ENCODE measurements at places on chromosomes 5 and 9. TPM values are rescaled to one million over a fixed set of nuclear protein-coding genes. Genes with fewer than 3 reads are reported as not detected.

- no peaks in the 10 kb centered on the region for H3K27me3 ChIP-seq
- H3K4me1 ChIP-seq, result peaks cover 29% of the 10 kb centered on the region
- H3K36me3 ChIP-seq, result no peaks in the 10 kb centered on the region
- peak overlapping the region; percentile 90 for H3K27ac ChIP-seq
- DNase-seq, result peak; percentile 46
- no peak overlapping the region for H3K4me3 ChIP-seq
Measured at GRCh38 chr9:38046661-38047300, 22.2 kb downstream of the SHB start.

DNA sequence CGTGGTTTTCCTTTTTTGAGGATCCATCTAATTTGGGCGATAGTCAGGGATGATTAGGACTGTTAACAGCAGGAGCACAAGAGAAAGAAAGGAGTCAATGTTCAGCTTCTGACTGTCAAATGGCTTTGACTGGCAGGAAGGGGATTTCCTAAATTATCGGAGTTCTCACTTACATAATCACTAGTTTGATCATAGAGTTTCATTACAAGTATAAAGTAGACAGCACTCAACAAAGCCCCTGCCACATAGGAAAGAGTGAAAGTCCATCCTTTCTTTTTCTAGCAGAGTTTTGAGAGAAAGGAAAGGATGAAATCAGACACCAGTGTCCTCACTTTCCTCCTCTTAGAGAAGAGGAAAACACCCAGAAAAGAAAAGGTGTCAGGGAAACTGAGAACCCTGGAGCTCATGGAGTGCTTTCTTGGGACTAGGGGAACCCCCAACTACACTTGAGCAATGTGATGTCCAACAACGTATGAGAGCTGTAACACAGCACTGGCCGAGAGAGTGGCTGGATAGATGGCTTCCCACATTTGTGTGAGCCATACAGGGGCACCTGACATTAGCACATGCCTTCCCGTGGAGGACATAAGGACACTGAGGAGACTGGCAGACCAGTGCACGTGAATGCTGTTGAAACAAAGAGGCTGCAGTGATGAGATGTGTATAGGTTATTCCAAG lies 26.0 kb upstream of the LPAR1 start:
- no peak overlapping the region for H3K4me3 ChIP-seq
- H3K27ac ChIP-seq, result no peak overlapping the region
- H3K27me3 ChIP-seq, result no peaks in the 10 kb centered on the region
- H3K36me3 ChIP-seq, result no peaks in the 10 kb centered on the region
- H3K4me1 ChIP-seq, result no peaks in the 10 kb centered on the region

NR5A1 gene
- 0.20 TPM for total RNA-seq

GRCh38 chr5:89904442-89904841 lies 505.1 kb downstream of the CETN3 start:
- H3K27ac ChIP-seq, result no peak overlapping the region
- no peak overlapping the region for H3K4me3 ChIP-seq
- H3K4me1 ChIP-seq, result no peaks in the 10 kb centered on the region
- no peaks in the 10 kb centered on the region for H3K36me3 ChIP-seq
- H3K27me3 ChIP-seq, result no peaks in the 10 kb centered on the region
- no peak for DNase-seq

GABRA6 gene
- total RNA-seq, result not detected

SHC3 gene
- total RNA-seq, result 1.4 TPM

- H3K4me1 ChIP-seq, result peaks cover 4% of the 10 kb centered on the region
- H3K27me3 ChIP-seq, result no peaks in the 10 kb centered on the region
- H3K4me3 ChIP-seq, result no peak overlapping the region
- H3K36me3 ChIP-seq, result no peaks in the 10 kb centered on the region
Measured at GRCh38 chr9:7058473-7058872, 300.7 kb downstream of the KDM4C start.

DNA sequence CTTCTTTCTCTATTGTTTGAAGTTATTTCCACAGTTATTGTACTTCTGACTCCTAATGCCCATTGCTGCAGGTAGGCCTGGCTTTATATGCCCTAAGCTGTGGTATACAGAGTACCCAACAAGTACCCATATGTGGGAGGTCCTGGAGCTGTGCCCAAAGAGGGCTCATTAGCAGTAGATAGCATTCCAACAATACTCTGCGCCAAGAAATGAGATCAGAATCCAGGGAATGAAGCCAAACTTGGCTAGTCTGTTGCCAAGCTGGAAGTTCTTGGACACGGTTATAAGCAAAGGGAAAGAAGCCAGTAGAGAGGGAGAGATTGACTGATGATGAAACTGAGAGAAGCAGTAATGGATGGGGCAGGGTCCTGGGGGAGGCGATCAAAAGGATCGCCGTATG lies 29.7 kb upstream of the FAM169A start:
- H3K27ac ChIP-seq, result no peak overlapping the region
- H3K4me1 ChIP-seq, result no peaks in the 10 kb centered on the region
- peak; percentile 25 for DNase-seq
- no peaks in the 10 kb centered on the region for H3K27me3 ChIP-seq

DNA sequence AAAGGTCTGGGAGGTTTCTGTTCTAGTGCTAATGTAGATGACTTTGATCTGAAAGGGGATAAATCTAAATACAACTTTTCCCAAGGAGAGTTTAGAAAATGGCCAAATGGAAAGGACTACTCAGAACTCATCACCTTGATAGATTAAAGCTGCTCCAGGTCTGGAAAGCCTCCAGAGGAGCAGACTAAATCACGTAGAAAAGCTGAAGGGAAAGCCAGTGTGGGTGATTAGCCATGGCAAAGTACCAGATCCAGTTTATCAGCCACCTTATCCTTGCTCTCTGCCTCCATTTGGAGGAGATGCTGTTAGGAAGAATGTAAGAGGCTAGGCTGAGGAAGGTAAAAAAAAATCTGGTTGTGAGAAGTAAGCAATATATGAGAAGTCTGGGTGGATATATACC lies 120.7 kb upstream of the RAI14 start:
- no peak overlapping the region for H3K4me3 ChIP-seq
- DNase-seq, result no peak
- H3K27me3 ChIP-seq, result no peaks in the 10 kb centered on the region
- H3K4me1 ChIP-seq, result peaks cover 24% of the 10 kb centered on the region
- H3K27ac ChIP-seq, result peak overlapping the region; percentile 84
- H3K36me3 ChIP-seq, result no peaks in the 10 kb centered on the region

FUT7 gene
- not detected for total RNA-seq

GRCh38 chr9:80493258-80493657 lies 921.5 kb downstream of the TLE4 start:
- no peak overlapping the region for H3K27ac ChIP-seq
- no peaks in the 10 kb centered on the region for H3K36me3 ChIP-seq
- H3K4me3 ChIP-seq, result no peak overlapping the region

GRCh38 chr9:7394002-7394774 lies 405.4 kb downstream of the DMAC1 start:
- no peaks in the 10 kb centered on the region for H3K27me3 ChIP-seq
- H3K4me1 ChIP-seq, result no peaks in the 10 kb centered on the region
- DNase-seq, result no peak
- H3K27ac ChIP-seq, result no peak overlapping the region

- H3K27ac ChIP-seq, result no peak overlapping the region
- DNase-seq, result no peak
- no peaks in the 10 kb centered on the region for H3K36me3 ChIP-seq
- no peaks in the 10 kb centered on the region for H3K4me1 ChIP-seq
- H3K27me3 ChIP-seq, result no peaks in the 10 kb centered on the region
Measured at GRCh38 chr9:83379045-83379444, 159.2 kb downstream of the FRMD3 start.

- H3K27ac ChIP-seq, result no peak overlapping the region
- no peak for DNase-seq
- H3K4me1 ChIP-seq, result no peaks in the 10 kb centered on the region
- H3K36me3 ChIP-seq, result no peaks in the 10 kb centered on the region
- no peak overlapping the region for H3K4me3 ChIP-seq
Measured at GRCh38 chr5:19208397-19208796, 779.6 kb downstream of the CDH18 start.

DNA sequence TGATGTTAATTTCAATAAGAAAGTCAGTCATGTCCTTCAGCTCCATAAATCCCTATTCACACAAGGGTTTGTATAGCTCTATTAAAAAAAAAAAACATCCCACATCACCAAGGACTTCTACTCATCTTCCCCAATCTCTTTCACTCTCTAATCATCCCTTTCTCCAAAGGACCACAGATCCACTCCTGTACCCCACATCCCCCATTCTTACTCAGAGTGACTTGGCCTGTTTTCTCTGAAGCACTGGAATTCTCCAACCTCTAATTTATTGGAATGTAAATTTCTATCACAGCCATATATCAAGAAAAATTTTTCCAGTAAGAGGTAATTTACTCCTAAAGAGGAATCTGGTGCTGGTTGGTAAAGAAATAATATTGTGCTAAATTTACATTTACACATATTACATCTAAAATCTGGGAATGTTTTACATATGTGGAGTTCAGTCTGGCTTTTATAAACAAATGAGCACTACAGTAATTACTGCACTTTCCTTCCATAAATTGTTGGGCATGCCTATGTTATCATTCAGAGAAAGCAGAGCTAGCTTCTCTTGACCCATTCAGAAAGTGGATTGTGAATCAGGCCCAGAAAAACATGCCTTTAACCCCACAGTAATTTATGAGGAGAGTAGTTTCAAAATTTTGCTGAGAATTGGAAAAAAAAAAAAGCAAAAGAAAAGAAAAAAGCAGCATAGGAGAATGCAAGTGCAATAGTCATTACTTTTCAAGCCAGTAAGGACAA lies 399.5 kb upstream of the TNC start:
- no peak overlapping the region for H3K27ac ChIP-seq
- H3K27me3 ChIP-seq, result no peaks in the 10 kb centered on the region
- no peaks in the 10 kb centered on the region for H3K36me3 ChIP-seq
- DNase-seq, result no peak

DNA sequence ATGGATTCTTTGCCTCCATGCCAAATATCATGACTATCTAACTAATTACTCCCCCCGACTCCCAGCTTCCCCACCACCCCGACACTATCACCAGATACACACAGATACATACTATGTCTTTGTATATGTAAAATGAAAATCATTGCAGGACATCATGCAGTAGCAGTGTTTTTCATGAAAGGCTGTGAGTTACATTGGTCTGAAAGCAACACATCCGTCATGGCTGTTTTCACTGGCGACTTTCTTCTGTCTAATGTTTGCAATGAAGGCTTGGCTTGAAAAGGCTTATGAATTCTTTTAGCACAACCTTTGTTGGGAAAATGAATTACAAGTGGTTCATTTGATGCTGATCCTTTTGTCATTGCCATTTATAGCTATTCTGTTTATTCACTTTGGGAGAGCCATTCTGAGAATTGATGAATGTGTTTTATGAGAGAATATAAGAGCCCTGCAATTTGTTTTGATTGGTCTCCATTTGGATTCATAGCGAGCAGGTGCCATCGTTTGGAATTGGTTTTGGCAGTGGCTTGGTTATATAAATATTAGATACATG lies 103.4 kb downstream of the PIP5K1B start:
- H3K36me3 ChIP-seq, result no peaks in the 10 kb centered on the region
- no peak for DNase-seq
- H3K4me3 ChIP-seq, result no peak overlapping the region
- no peaks in the 10 kb centered on the region for H3K27me3 ChIP-seq

DNA sequence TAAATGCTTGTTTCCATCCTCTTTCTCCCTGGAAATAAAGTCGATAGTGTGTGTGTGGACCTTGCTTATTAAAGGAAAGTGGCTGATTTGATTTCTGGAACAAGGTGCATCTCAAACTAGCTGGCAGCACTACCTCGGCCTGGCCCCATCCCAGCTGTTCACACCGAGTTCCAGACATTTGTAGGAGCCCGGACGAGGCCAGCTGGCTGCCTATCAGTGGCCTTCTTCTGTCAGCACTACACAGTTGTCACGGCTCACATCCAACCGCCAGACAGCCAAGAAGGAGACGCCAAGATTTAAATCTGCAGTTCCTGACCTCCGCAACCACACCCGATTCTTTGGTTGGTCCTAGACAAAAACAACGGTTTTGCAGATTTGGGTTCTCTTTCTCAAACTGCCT lies 63.6 kb downstream of the PALM2AKAP2 start:
- H3K36me3 ChIP-seq, result no peaks in the 10 kb centered on the region
- no peaks in the 10 kb centered on the region for H3K27me3 ChIP-seq
- no peak overlapping the region for H3K27ac ChIP-seq
- DNase-seq, result no peak
- H3K4me3 ChIP-seq, result no peak overlapping the region

INSL6 gene
- not detected for total RNA-seq

TLX3 gene
- total RNA-seq, result not detected

GRPEL2 gene
- 18.7 TPM for total RNA-seq

DNA sequence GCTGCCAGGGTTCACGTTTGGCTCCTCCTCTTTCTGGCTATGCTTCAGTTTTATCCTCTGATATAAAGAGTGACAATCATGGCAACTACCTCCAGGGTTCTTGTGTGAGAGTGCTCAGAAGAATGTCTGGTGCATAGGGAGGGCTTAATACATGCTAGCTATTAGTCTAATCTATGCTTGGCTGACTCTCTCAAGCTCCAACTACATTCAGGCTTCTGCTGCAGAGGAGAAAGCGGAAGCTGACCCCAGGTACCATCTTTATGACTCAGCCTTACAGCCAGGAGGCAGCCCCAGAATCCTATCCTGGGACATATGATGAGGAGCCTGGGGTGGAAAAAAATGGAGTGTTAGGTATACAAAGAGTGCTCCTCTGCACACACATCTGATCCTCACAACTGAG lies 32.1 kb upstream of the RASGRF2 start:
- no peaks in the 10 kb centered on the region for H3K27me3 ChIP-seq
- no peak for DNase-seq
- no peak overlapping the region for H3K27ac ChIP-seq
- H3K4me1 ChIP-seq, result no peaks in the 10 kb centered on the region
- no peak overlapping the region for H3K4me3 ChIP-seq

NR2F1 gene
- 15.9 TPM for total RNA-seq

WHRN gene
- 3.2 TPM for total RNA-seq

- H3K4me3 ChIP-seq, result no peak overlapping the region
- H3K4me1 ChIP-seq, result peaks cover 12% of the 10 kb centered on the region
- peak overlapping the region; percentile 6 for H3K27ac ChIP-seq
- no peaks in the 10 kb centered on the region for H3K27me3 ChIP-seq
Measured at GRCh38 chr9:13267743-13268142, 11.7 kb downstream of the MPDZ start.

- H3K27me3 ChIP-seq, result peaks cover 59% of the 10 kb centered on the region
- peaks cover 27% of the 10 kb centered on the region for H3K4me1 ChIP-seq
- H3K4me3 ChIP-seq, result peak overlapping the region; percentile 25
- H3K27ac ChIP-seq, result peak overlapping the region; percentile 33
Measured at GRCh38 chr9:109499631-109500410, 1.7 kb upstream of the PTPN3 start.

Measured in hepatocyte (in vitro differentiated cells).